ENCODE measurements at places on chromosomes 7 and 10. TPM values are rescaled to one million over a fixed set of nuclear protein-coding genes. Genes with fewer than 3 reads are reported as not detected.

- no peak for ATAC-seq
These were observed 213.3 kb upstream of the PHYHIPL start for GRCh38 chr10:58963101-58963534.

DNA sequence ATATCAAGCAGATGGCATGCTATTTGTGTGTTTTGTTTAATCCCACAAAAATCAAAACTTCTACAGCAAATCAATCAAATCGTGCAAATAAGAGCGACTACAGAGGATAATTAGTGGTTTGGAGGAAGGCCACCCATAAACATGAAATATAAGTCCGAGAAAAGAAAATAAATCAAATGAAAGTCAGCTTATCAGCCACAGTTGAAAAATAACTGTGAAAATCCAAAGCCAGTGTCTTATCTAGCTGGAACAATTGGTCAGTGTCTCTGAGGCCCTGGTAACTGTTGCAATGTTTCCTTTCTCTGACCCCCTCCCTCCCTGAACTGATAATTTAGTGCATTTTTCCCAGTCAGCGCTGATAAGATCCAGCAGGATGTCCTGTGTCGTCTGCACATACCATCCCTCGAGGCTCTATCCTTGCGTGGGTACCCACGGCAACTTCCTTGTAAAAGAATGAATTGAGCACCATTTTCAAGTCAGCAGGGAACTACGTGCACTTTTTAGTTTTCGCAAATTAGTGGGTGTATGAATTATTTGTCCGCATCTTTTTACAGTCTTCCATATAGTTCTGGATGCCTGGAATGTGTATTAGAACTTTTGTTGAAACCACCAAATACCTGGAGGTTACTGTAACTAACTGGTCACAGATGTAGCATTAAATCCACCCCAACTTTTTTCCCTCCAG is 10.8 kb upstream of the JCAD start:
- ATAC-seq: no peak

GRCh38 chr7:6530626-6531491 is 20.4 kb downstream of the GRID2IP start:
- ATAC-seq: peak; percentile 48

DNA sequence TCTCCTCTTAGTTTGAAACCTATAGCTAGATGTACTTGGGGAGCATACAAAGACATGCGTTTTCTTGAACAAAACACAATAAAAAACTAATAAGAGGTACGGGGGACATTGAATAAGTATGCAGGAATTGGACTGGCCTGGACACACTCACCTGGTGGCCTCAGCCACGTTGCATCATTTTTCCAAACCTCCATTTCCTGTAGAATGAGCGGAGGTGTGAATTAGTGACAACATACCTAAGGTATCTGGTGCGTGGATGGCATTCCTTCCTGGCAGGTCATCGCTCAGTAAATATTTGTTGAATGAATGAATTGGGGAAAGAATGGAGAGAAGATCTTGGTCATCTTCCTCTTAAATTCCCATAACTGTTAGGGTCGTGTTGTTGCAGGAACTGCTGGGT is 103.2 kb upstream of the CTBP2 start:
- ATAC-seq: no peak

- ATAC-seq: no peak
These were observed 150.4 kb upstream of the SEMA3E start for GRCh38 chr7:83799333-83799732.

The PIK3CG gene
- 21.6 TPM for total RNA-seq

GRCh38 chr7:155303039-155303593 is 5.4 kb downstream of the INSIG1 start:
- no peak for ATAC-seq

The PPA1 gene
- total RNA-seq: 176 TPM

The ENTPD1 gene
- total RNA-seq: 4.5 TPM

The CD36 gene
- total RNA-seq: not detected

DNA sequence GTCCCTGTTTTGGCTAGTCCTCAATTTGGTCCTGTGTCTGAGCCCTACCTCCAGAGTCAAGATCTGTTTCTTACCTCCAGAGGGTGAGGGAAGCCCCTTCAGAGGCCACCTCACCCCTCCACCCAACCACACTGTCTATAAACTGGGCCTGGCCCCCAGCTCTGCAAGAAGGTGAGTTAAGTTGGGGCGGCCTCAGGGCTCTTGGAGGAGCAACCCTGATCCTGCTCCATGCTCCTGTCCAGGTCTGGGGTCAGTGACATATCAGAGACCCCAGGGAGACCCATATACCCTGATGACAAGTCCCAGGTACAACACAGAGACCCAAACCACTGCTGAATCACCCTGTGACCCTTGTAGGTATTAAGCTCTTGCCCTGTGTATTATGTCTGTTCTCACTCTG is 69.5 kb downstream of the MYL10 start:
- no peak for ATAC-seq

- no peak for ATAC-seq
These were observed 372.3 kb upstream of the NRP1 start for GRCh38 chr10:33706746-33707145.

The KIF5B gene
- 72.2 TPM for total RNA-seq

- ATAC-seq: no peak
These were observed 418.6 kb upstream of the ZMIZ1 start for GRCh38 chr10:78650122-78650521.

GRCh38 chr10:5043716-5044115 is 40.1 kb upstream of the AKR1C2 start:
- ATAC-seq: no peak

The CLRN3 gene
- not detected for total RNA-seq

GRCh38 chr10:26212511-26212910 is 4.1 kb upstream of the GAD2 start:
- ATAC-seq: no peak

- no peak for ATAC-seq
These were observed 57.8 kb downstream of the AUTS2 start for GRCh38 chr7:69656077-69656476.

- ATAC-seq: peak; percentile 26
These were observed 204.3 kb downstream of the CCDC7 start for GRCh38 chr10:32650246-32650655.

- ATAC-seq: peak; percentile 82
These were observed 38.6 kb downstream of the CLRN3 start for GRCh38 chr10:127853868-127854768.

DNA sequence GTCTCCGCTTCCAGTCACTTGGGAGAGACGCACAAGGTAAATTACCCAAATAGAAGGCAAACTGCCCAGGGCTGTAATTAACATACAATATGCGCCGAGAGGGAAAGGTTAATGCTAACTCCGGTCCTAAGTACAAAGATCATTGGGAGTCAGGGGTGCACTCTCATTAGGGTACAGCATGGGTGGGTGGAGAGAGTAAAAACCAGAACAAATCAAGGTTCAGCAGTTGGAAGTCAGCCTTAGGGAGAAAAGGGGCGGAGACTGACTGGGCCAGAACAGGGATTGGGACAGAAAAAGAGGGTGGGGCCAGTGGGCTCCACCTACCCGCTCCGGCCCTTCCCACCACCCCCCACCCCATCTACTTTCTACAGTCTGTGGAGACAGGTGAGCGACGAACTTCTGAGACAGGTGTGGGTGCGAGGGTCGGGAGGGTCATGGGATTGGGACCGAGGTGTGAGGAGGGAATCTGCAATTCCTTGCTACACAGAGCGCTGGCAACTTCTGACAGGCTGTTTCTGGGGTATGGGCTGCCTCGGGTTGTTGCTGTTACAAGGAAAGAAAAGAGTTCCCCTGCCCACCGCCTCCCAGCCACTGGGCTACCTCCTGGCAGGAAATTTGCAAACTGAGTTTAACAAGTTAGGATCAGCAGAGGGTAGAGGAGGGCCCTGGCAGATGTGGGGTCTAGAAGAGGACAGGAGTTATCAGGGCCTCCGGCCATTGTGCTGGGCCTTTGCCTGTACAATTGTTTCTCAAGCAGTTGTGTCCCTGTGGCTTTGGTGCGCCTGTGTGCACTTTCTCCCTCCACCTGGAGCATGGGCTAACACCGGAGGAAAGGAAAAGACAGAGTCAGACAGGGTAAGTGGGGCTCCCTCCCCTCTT is at the start of gene TMEM139:
Gene TMEM139 (plus strand): TSS at position 368 of the 879 bp plus-strand sequence. CDS start 1,000 bp downstream, outside the sequence.
- ATAC-seq: no peak

DNA sequence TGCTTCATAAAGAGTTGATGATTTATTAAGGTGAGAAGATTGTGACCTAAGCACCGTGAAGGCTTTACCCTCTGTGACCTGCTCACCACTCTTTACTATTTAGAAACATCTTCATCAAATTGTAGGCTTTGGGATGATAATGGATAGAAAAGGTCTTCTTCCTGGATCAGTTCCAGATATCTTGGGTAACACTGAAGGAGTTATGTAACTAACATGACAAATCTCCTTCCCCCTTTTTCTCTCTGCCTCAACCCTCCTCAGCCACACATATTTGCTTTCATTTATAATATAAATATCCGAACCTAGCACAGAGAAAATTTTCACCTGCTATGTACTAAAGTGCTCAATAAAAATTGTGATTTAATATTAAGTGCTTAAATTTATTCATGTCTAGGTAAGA is 151.5 kb downstream of the FRMD4A start:
- no peak for ATAC-seq

- no peak for ATAC-seq
These were observed 164.4 kb downstream of the ELMO1 start for GRCh38 chr7:37284285-37284684.

GRCh38 chr10:53719658-53720057 is 947.1 kb upstream of the MBL2 start:
- no peak for ATAC-seq

The PAX4 gene
- not detected for total RNA-seq

The SLC13A4 gene
- not detected for total RNA-seq

- no peak for ATAC-seq
These were observed 1.2 kb upstream of the IDI1 start for GRCh38 chr10:1050145-1050544.

The KCNH2 gene
- total RNA-seq: 0.32 TPM

All from activated T-helper 17 cell treated with anti-CD3 and anti-CD28 coated beads, Interleukin-2, amount 50 U/mL, for 72 hours (primary cell).